NCI-H1105 (cell line): ENCODE measurements at places on chromosomes 13 and 19.

DNA sequence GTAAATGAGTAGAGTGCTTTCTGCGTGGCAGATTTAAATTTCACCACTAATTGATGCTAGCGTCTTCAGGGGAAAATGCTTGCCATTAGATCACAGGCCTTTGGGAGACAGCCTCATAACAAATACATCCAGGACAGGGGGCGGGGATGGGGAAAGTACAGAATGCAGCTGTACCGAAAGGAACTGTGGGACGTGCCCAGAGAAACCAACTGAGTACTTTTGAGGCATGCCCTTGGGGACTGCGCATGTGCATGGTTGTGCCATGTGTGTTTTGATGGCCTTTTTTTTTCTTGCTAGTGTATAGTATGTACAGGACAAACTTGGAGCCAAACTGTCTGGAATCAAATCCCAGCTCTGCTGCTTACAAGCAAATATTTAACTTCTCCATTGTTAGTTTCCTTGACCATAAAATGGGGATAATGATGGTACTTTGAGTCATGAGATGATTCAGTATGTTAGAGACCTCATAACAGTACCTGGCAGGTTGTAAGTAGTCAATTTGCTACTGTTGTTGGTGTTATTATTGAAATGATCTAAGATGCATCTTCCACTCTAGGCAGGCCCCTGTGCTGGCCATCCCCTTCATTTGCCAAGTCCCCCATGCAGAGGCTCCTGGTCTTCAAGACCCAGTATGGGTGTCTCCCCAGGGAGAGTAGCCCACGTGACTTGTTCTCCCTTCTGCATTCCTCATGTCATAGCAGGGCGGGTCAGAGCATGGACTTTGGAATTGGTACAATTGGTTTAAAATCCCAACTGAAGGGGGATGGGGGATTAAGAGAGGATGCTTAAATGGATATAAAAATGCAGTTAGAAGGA lies 68.3 kb upstream of the NPAS1 start:
- no peak for DNase-seq

- peak; percentile 72 for DNase-seq
These were observed 115.7 kb upstream of the STARD13 start for GRCh38 chr13:33401238-33401637.

DNA sequence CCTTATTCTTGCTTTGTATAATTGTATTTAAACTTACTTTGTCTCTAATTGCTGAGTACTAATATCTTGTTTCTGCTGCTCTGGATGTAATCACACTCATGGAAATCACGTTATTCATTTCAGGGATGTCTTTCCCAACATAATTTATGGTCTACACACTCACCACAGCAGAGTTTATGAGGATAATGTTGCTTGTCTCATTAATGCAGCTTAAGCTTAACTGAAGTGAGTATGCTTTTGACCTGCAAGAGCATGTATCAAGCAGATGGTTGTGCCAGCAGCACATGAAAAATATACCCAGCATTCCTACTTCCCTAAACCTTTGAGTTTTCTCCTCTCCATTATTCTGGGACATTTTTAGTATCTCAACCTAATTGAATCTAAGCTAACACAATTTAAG lies 1080.9 kb downstream of the SLITRK5 start:
- no peak for DNase-seq

GRCh38 chr19:55493052-55493644 lies 4.9 kb downstream of the SSC5D start:
- DNase-seq, result no peak

- DNase-seq, result no peak
These were observed 159.1 kb downstream of the HS6ST3 start for GRCh38 chr13:96248996-96249395.

DNA sequence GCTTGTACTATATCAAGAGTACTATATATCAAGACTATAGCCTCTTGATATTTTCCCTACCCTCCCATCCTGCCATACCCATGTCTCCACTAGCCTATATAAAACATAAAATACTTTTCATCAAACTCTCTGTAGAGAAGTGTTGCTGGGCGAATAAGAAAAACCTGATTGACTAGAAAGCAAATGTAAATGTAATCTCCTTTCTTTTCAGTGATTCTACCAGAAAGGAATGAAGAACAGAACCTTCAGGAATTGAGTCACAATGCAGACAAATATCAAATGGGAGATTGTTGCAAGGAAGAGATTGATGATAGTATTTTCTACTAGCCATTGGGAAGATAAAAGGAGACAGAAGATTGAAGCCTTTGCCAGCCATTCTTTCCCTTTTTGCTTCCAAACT lies 89.2 kb downstream of the KCNRG start:
- DNase-seq, result no peak

GRCh38 chr13:19845758-19846157 lies 17.7 kb downstream of the ZMYM5 start:
- no peak for DNase-seq

- no peak for DNase-seq
These were observed 147.1 kb downstream of the URI1 start for GRCh38 chr19:30089086-30089665.

- no peak for DNase-seq
These were observed 30.7 kb downstream of the PBX4 start for GRCh38 chr19:19587771-19588170.

- DNase-seq, result no peak
These were observed 10.6 kb downstream of the SLC15A1 start for GRCh38 chr13:98741741-98742435.

DNA sequence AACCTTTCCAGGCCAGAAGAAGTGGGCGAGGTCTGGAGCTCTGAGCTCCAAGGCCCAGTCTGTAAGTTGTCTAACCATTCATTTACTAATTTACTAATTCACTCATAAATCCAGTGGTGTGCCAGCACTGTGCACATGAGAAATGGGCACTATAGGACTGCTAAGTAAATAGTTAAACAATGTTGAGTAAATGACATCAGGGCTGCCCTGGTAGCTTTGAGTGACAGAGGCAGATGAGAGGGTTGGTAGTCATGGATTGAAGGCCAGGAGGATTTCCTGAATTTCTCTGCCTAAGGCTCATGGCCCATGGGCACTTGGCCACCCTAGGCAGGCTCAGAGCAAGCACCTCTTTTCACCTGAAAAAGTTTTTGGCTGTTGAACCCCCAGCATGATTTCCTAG lies 216.9 kb upstream of the RXFP2 start:
- no peak for DNase-seq

- no peak for DNase-seq
These were observed 94.3 kb downstream of the OXGR1 start for GRCh38 chr13:96899946-96900345.

- no peak for DNase-seq
These were observed 331.7 kb downstream of the LIG4 start for GRCh38 chr13:107883561-107884175.

DNA sequence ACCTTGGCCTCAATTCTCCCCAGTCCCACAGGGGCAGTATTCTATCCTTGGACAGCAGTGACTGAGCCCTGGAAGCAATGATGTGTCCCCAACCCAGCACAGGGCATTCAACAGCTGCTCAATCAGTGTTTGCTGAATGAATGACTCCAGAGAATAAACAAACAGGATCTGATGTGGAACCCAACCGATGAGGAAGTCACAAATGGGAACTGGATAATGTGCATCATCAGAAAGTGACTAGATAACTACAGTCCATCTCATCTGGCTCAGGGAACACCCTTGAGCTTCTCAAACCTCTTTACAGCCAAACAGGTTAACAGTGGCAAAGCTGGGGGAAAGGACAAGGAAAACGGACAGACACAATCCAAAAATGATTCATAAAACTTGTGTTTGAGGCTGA lies 8.2 kb downstream of the SLC25A30 start:
- DNase-seq, result no peak

DNA sequence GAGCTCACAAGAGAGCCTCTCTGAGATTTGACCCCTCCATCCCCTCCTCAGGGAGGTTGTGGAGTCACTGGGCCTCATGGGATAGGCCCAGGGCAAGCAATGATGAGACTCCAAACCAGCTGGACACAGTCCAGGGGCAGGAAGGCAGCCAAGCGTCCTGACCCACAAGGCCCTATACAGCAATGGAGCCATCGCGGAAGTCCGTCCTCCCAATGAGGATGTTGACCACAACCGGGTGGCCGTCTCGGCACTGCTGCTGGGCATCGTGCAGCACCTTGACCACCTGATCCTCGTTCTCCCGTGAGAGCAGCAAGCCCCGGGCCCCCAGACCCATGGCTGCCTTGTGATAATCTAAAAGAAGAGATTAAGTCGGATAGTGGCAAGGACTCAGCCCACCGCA lies 7.9 kb downstream of the SYDE1 start:
- DNase-seq, result no peak

- no peak for DNase-seq
These were observed 39.7 kb upstream of the RNF113B start for GRCh38 chr13:98216711-98217285.

- DNase-seq, result no peak
These were observed 199.2 kb downstream of the TEX29 start for GRCh38 chr13:111519490-111520170.

DNA sequence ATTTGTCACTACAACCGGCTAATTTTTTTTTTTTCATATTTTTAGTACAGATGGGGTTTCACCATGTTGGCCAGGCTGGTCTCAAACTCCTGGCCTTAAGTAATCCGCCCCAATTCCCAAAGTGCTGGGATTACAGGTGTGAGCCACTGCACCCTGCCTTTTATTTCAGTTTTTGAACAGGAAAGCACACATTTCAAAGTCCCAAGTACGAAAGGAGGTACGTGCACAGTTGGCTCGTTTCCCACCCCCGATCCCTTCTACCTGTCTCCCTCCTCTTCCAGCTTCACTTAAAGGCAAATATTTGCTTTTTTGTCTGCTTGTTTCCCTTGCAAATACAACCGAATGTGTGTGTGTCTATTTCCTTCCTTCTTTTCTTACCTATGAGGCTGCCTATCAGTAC lies 30.5 kb downstream of the ZIC5 start:
- DNase-seq, result no peak

- no peak for DNase-seq
These were observed 35.5 kb downstream of the GPALPP1 start for GRCh38 chr13:45024847-45025246.
